ENCODE measurements at places on chromosomes 5 and 9.
A peak's percentile ranks its signal among the peaks of the same experiment; 100 is the strongest.

- peak; percentile 58 for DNase-seq
Measured at GRCh38 chr9:105332471-105332870, 88.0 kb downstream of the SLC44A1 start.

GRCh38 chr9:130884111-130884531, 12.5 kb downstream of the QRFP start:
- no peak for DNase-seq

DNA sequence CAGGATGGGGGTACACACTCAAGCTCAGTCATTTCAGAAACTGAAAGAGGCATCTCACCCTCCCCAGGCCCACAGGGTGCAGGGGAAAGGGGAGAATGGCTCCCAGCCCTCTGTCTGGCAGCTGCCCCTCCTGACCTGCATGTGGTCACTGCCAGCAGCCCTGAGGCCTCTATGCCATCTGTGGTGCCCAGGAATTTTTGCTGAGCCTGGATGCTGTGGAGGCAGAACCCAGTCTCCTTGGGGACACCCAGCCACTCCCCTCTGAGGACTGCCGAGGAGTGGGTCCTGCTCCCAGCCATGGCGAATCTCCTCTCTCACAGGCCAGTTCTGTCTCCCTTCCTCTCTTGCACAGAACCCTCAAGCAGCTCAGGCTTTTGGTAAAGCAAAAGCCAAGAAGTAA, 104.0 kb upstream of the ALDH1B1 start:
- DNase-seq: no peak

DNA sequence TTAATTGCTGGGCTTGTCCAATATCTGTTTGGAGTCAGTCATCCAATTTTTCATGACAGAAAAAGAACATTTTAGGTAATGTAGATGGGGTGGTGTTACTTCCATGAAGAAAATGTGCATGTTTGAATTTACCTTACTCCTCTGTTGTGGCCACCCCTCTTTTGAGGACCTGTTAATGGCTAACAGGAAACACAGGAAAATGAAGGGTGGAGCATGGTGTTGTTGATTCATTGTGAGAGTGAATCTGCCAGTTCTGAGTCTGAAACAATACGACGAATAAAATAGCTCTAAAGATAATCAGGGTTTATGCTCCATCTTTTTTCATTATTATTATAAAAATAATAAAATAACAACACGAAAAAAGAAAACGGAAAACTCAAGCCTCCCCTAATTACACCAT, 335.3 kb downstream of the KDM4C start:
- no peak for DNase-seq

DNA sequence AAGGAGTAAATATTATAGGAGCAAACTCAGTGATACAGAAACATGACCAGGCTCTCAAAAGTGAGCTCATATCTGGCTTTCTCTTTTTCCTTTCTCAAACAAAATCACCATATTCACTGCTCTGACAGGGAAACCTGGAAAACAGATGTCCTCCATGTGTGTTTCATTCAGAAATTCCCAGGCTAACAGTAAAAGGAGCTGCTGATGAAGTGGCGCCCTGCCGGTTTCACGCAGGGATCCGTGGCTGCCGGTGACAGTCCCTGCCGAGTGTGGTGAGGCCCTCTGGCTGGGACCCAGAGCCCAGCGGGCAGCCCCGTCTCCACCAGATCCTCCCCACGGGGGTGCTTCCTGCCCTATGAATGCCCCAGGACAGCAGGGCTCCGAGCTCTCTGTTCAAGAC, 208.1 kb downstream of the GNA14 start:
- no peak for DNase-seq

DNA sequence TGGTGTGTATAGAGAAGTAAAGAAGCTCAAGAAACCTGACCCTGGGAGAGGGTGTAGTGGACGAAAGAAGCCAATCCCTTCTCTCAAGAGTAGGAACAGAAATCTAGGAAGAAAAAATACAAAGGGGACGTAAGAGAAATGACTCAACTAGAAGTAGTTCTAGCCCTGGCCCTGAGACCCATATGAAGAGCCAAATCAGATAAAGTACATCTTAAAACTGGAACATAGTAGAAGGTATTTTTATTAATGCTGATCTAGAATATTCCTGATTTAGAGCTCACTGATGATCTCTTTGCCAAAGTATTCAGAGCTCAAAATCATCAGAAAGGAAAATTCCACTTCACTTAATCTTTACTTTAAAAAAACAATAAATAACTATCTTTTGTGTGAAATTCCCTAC, 184.8 kb downstream of the MLLT3 start:
- DNase-seq: peak; percentile 18

DNA sequence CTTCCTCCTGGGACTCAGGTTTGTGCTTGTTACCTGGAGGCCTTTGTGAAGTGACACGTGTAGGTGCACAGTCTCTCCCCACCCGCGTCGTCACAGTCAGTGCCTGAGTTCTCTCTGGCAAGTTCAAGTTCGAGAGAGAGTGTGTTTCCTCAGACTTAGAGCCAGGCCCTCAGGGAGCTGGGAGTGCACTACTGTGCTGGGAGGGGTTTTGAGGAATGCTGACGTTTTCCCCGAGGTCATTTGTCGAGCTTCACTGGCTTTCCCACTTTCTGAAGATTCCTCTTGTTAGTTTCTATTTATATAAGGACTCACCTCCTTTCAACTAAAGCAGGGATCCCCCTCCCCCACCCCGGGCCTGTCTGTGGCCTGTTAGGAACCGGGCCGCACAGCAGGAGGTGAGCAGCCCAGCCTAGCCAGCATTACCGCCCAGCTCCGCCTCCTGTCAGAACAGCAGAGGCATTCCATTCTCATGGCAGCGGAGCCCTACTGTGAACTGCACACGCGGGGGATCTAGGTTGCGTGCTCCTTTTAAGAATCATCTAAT, 209.2 kb downstream of the DIRAS2 start:
- DNase-seq: peak; percentile 47
